Hindlimb muscle (tissue), 1 donor: ENCODE measurements at places on chromosomes 5 and 9.

DNA sequence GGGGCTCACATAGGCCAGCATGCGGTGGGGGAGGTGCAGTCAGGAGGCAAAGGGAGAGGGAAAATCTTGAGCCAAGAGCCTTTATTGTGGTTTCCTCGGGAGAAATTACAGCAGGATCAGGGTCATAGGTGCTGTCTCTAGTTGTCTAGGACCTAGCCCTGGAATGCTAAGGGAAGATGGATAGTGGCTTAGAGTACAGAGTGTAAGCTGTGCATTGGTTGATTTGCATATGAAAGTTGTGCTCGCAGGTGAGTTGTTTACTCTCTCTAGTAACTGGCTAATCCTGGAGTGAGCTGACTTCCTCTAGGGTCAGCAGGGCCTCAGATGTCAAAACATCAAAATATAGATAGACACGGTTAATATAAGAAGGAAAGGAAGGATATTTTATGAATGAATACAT is 877.7 kb downstream of the TLE4 start:
- DNase-seq = no peak

DNA sequence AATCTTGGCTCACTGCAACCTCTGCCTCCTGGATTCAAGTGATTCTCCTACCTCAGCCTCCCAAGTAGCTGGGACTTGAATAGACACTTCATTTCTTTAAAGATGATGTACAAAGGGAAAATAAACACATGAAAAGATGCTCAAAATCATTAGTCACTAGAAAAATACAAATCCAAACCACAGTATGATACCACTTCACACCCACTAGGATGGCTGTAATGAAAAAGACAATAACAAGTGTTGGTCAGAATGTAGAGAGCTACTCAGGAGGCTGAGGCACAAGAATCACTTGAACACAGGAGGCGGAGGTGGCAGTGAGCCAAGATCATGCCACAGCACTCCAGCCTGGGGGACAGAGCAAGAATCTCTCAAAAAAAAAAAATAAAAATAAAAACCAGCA is 13.0 kb downstream of the F2RL2 start:
- no peak for DNase-seq

- no peak for DNase-seq
These were observed 22.3 kb upstream of the LMNB1 start for GRCh38 chr5:126754609-126755008.

GRCh38 chr9:87570000-87570908 is 72.6 kb downstream of the DAPK1 start:
- no peak for DNase-seq

- no peak for DNase-seq
These were observed 1.7 kb upstream of the RECK start for GRCh38 chr9:36035006-36035405.

GRCh38 chr9:137836151-137836830 is 41.3 kb upstream of the CACNA1B start:
- DNase-seq = no peak

DNA sequence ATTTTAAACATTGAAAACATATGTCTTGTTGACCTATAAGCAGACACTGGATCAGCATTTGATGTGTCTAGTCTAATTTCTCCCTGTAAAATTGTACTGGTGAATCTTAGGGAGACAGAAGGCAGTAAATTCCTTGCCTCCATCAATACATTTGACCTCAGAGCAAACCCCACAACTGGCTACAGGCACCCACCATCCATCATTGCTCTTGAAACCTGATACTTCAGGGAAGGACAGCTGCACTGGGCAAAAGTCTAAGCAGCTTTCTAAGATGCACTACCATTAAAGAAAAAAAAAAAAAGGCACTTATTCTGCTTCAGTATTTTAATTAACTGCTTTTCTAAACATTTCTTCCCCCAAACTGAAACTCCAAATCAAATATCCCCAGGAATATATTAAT is 1051.3 kb upstream of the DMAC1 start:
- no peak for DNase-seq

DNA sequence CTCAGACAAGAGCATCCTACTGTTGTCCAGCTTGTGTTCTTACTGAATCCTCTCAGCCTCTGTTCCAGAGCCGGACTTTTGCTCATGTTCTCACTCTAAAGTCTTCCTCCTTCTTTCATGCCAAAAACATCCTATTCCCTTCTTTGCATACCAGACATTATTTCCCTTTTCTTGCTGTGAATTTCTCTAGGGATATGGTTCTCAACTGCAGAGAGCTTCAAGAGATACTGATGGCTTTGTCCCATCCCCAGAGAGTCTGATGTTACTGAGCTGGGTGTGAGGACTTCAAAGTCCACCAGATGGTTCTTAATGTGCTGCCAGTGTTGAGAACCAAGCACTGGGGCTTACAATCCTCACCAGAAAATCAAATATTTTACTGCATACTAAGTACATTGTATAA is 98.6 kb upstream of the FER start:
- no peak for DNase-seq

GRCh38 chr5:96144289-96144688 is 182.6 kb upstream of the ELL2 start:
- no peak for DNase-seq

DNA sequence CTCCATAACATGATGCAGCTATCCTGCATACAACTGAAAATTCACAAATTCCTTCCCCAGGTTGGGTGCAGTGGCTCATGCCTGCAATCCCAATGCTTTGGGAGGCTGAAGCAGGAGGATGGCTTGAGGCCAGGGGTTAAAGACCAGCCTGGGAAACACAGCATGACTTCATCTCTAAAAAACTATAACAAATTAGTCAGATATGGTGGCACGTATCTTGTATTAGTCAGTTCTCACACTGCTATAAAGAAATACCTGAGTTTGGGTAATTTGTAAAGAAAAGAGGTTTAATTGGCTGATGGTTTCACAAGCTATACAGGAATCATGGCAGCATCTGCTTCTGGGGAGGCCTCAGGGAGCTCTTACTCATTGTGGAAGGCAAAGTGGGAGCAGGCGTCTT is 56.4 kb upstream of the DAPK1 start:
- no peak for DNase-seq

GRCh38 chr5:107487056-107487542 is 183.6 kb downstream of the EFNA5 start:
- no peak for DNase-seq

DNA sequence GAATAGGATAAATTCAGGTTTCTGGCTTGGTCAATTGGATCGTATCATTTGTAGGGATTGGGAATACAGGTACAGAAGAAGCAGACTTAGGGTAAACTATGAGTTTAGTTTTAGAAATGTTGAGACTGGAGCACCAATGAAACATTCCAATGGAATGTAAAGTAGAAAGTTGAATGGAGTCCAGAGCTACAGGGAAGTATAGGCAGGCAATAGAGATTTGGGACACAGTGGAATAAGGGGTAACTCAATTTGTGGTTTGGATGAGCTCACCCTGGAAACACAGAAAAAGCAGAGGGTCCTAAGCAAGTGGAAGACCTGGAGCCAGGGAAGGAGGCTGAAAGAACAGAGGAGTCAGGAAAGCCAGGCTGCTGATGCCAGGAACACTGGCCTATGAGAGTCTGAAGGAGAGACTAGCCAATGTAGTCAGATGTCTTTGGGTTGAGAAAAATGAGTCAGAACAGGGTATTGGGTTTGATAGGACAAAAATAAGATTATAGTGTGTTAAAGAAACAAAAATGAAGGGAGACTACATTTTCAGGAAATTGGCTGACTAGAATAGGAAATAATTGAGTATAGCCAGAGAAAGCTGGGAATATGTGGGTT is 72.8 kb downstream of the STARD4 start:
- no peak for DNase-seq

DNA sequence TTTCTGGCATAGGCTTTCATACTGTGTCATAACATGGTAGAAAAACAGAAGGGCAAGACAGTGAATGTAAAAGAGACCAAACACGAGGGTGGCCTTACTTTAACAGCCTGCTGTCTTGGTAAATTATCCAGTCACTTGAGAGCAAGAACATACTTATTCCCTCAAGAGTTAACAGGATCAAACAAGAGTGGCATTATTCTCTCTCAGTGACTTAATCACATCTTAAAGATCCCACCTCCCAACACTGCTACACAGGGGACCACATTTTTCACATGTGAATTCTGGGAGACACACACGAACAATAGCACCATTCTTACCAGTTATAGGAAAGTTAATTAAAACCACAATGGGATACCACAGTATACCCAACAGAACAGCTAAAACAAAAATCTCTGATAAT is 898.0 kb upstream of the C9orf72 start:
- no peak for DNase-seq

- no peak for DNase-seq
These were observed 43.5 kb upstream of the PCAT7 start for GRCh38 chr9:94511134-94511954.

DNA sequence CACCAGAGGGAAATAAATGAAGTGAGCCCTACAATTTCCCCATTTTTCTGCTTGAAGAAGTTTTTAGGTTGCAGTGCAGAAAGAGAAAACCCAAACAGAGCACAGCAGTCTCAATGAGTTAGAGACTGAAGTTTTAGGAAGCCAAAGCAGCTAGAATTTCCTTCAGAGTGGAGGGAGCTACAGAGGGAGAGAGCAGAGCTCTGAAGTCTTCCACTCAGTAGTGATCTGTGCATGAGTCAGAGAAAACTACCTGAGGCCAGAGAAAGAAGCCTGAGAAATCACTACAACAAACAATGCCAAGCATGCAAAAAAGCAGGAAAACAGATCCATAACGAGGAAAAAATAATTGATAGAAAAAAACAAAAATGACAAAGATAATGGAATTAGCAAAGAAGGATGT is 17.9 kb upstream of the NDUFB6 start:
- DNase-seq = no peak

- DNase-seq = no peak
These were observed 43.4 kb downstream of the PPP1R2B start for GRCh38 chr5:156893517-156893916.

GRCh38 chr9:127926906-127927200 is 3.7 kb downstream of the PIP5KL1 start:
- no peak for DNase-seq

- DNase-seq = no peak
These were observed 78.1 kb downstream of the C5orf15 start for GRCh38 chr5:133890314-133890713.

GRCh38 chr9:114089206-114089840 is 9.8 kb downstream of the KIF12 start:
- DNase-seq = no peak

- no peak for DNase-seq
These were observed 8.3 kb downstream of the NANS start for GRCh38 chr9:98064623-98065392.

DNA sequence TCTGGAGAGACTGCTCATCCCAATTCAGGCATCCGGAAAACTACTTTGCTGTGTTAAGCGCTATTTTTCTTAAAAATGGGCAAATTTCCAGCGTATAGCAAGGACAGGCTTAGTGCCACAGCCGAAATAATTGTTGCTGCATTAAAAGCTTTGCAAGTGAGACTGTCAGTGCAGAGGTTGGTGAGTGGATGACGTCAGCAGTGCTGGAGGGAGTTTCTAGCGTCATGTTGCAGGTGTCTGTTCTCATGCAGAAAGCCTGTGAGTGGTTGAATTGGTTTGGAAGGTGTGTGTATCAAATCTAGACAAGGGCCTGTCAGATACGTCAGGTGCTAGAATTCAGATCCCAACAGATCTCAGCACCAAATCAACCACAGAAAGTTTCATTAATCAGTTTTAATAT is 204.4 kb downstream of the TRIO start:
- no peak for DNase-seq

DNA sequence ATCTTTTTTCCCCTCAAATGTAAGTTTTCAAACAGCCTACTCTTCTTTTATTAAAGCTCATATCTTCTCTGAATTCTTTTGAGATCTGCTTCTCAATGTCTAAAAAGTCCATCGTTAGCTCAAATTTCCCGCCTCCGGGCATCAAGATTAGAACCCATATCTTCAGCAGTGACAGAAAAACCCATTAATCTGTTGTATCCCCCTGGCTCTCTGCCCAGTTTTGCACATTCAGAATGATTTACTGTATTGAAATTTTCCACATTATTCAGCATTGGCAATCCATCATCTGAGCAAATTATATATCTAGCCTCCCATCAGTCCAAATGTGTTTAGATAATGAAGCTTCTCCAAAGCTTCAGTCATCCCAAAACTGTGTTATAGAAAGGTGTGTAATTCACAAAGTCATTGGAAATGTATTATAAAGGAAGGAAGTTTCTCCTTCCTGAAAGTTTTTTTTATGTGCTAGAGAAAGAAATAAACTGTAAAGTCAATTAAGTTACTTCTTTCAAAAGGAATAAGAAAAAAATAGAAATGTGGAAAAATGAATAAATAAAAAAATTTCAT is 849.9 kb downstream of the MAT2B start:
- no peak for DNase-seq

GRCh38 chr9:126248680-126249079 is 77.9 kb upstream of the MVB12B start:
- no peak for DNase-seq

DNA sequence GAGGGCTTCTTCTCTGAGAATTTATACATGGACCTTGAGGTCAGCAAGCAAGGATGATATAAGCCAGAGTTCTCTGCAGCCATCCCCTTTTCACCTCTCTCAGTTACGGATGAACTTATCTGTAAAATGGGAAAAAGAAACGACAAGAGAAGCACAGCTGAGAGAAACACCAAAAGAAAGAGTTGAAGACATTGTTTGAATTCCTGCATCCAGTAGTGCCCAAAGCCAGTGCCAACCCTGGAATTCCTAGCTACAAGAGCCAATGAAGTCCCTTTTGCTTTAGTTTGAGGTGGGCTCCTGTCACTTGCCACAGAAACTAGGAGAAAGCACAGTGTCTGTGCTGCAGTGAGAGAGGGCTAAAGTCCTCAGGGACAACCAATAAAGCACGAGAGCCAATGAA is 6.6 kb upstream of the MOB3B start:
- no peak for DNase-seq

- DNase-seq = no peak
These were observed 780 bp downstream of the RNU6ATAC start for GRCh38 chr9:134163371-134164196.

GRCh38 chr5:173329491-173330337 is 1.5 kb upstream of the STC2 start:
- peak; percentile 51 for DNase-seq

GRCh38 chr9:120742951-120743416 is 28.7 kb upstream of the MEGF9 start:
- no peak for DNase-seq

- no peak for DNase-seq
These were observed 133.4 kb downstream of the OLFM1 start for GRCh38 chr9:135220601-135221575.

- DNase-seq = peak; percentile 16
These were observed 25.8 kb downstream of the CAST start for GRCh38 chr5:96687812-96688453.

DNA sequence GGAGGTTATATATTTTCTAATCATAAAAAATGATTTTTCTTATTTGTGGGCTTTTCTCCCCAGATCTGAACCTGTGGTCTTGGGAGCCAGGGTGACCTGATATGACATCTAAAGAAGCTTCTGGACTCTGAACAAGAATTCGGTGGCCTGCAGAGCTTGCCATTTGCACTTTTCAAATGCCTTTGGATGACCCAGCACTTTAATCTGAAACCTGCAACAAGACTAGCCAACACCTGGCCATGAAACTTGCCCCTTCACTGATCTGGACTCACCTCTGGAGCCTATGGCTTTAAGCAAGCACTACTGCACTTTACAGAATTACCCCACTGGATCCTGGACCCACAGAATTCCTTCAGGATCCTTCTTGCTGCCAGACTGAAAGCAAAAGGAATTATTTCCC is 59.0 kb upstream of the RIC1 start:
- DNase-seq = no peak

GRCh38 chr5:34652914-34653313 is 3.2 kb upstream of the RAI14 start:
- DNase-seq = no peak

GRCh38 chr5:77898385-77898784 is 122.2 kb upstream of the TBCA start:
- DNase-seq = no peak

- DNase-seq = peak; percentile 82
These were observed 76.7 kb upstream of the CXCL14 start for GRCh38 chr5:135655468-135655815.
